ENCODE measurements at places on chromosomes 3 and 15.

DNA sequence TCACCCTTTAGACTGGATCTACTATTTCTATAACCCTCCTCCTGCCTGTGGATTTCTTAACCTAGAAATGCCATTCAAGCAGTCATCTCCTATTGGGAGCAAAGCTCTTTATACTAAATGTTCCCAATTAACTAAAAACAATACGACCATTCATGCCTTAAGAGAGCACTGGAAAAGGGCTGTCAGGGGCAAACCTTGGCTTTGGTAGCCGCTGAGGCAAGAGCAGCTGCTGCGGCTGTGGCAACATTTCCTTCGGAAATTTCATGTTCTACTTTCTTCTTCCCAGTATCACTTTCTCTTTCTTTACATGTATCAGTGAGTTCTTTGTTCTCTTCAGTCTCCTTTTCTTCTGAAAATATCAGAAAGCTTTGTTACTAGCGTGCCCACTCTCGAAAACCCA is 56.3 kb upstream of the CSPG5 start:
- DNase-seq: peak; percentile 25

DNA sequence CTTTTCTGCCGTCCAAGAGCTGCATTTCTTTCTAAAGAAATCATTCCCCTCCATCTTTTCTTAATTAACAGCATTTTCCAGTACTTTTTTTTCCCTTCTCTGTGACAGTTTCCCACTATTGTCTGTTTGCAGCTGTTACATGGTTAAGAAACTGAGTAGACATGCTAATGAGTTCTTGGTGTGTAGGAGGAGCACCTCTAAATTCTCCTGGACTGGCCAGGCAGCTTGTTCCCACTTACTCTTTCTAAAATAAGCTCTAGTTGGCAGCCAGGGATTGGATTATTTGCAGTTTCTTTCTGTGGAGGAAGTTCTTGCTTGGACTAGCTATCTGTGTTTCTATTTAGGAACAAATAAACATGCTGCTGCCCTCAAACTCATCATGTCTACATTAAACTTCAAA is 235.1 kb upstream of the GAP43 start:
- DNase-seq: no peak

GRCh38 chr3:27049792-27050191 is 319.4 kb downstream of the NEK10 start:
- no peak for DNase-seq

DNA sequence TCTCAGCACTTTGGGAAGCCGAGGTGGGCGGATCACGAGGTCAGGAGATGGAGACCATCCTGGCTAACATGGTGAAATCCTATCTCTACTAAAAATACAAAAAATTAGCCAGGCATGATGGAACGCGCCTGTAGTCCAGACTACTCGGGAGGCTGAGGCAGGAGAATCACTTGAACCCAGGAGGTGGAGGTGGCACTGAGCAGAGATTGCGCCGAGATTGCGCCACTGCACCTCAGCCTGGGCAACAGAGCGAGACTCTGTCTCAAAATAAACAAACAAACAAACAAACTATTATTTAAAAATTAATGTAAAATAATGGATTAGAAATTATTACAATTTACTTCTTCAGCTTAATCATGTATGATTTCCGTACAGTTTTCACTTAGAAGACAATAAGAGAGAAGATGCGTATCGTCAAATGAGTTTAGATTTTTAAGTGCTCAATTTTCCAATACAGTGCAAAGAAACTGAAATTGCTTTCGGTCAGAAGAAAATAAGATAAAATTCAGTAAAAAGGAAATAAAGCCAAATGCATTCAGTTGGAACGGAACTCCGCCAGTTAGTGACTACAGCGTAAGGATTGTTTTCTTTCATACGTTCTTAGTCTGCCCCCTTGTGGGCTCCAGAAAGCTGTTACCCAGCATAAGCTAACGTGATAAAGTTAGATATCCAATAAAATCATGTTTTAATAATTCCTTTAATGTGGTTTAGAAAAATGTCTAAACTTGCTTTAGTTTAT is 24.8 kb downstream of the AADAC start:
- DNase-seq: peak; percentile 58

GRCh38 chr15:40316931-40317330 is 6.6 kb upstream of the INAFM2 start:
- no peak for DNase-seq

- no peak for DNase-seq
Measured at GRCh38 chr15:50044904-50045303, 74.1 kb downstream of the ATP8B4 start.

GRCh38 chr3:70748593-70748992 is 436.2 kb upstream of the MDFIC2 start:
- DNase-seq: no peak

DNA sequence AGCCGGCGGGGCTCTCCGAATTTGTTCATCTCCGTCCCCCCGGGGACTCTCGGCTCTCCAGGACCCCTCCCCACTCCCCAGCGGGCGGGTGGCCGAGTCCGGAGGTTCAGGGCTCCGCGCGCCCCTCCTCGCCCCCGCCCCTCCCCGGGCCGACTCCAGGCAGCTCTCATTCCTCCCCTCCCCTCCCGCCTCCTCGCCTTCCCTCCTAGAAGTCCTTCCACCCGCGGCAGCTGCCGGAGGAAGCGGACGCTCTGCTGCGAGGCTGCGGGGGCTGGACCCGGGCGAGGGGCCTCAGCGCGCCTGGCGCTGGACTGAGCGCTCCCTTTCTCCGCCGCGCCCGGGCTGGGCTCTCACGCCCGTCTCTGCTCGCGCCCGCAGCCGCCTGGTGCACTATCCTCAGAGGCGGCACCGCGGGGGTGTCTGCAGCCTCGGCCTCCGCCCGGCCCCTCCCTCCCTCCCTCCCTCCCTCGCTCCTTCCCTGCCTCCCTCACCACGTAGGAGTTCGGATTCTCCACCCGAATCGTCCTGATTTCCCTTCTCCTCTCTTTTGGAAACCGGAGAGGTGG is at the start of gene ROBO2:
Gene ROBO2, plus strand, starts transcription at position 494 of the 566 bp plus-strand sequence. CDS start 687 bp downstream, outside the sequence.
- peak; percentile 80 for DNase-seq

GRCh38 chr3:32359766-32360492 is 31.7 kb upstream of the CMTM7 start:
- DNase-seq: no peak

DNA sequence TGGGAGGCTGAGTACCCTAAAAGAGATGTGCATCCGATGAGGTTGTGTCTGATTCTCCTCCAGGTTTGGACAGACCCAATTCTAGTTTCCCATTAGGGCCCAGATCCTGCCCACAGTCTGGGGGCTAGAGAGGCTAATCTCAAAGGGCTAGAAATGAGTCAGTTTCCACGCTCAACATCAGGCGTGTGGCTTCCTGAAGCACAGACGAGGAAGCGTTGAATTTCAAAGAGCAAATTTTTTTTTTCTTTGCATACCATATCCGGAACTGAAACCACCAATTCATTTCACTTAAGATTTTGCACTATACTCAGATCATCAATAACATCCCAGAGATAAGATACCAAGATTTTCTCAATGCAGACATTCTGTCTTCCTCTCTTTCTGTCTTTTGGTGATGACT is 173.8 kb upstream of the BCL6 start:
- DNase-seq: no peak

- no peak for DNase-seq
Measured at GRCh38 chr3:66922058-66922457, 76.0 kb upstream of the KBTBD8 start.

DNA sequence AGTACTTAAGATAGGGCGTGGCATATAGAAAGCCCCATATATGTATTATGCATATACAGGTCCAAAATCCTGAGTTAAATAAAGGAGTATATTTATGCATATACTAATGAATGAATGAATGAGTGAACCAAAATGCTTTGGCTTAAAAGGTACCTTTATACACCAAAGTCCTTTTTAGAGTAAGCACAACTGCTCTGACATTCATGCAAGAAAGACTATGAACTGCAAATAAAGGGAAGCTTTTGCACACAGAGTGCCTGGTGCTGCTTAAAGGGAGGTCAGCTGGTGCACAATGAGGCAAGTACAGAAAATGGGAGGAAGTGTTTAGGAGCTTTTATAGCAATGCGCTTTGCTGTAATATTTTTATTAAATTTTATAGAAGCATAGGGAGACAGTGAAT is 214.0 kb downstream of the KLF13 start:
- no peak for DNase-seq

DNA sequence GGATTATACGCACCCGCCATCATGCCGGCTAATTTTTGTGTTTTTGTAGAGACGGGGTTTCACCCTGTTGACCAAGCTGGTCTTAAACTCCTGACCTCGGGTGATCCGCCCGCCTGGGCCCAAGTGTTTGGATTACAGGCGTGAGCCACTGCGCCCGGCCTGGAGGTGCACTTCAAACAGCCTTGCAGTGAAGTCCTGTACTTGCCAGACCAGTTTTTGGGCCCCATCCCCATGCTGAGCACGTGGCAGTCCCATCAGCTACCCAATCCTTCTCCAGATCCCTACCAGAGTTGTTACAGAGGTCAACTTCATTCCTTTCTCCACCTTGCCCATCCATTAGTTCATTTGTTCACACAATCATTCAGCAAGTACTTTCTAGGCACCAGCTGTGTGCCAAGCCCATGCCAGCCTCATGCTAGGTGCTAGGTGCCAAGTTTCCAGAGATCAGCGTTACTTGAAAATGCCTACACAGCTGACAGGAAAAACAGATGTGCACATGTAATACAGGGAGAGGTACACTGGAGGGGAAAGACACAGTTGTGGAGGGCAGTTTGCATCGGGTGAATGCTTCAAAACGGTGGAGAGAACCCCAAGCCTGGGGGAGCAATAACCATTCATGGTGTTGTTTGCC is 2.2 kb downstream of the DNAH1 start:
- no peak for DNase-seq

- no peak for DNase-seq
Measured at GRCh38 chr15:53351373-53351772, 408.1 kb downstream of the WDR72 start.

DNA sequence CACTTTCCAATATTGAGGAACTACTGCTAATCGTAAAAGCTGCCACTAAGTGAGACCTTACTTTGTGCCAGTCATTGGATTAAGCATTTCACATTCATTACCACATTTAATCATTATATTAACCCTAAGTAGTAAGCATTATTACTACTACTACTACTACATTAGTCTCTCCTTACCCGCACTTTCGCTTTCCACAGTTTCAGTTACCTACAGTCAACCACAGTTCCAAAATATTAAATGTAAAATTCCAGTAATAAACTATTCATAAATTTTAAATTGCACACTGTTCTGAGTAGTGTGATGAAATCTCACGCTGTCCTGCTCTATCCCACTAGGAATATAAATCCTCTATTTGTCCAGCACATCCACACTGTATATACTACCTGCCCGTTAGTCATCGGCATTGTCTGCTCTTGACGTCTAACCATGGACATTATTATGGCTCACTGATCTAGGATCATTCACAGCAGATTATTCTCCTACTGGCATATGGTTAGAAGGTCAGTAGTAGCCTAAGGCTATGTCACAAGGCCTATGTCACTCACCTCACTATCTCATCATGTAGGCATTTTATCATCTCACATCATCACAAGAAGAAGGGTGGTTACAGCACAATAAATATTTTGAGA is 121.1 kb downstream of the GSK3B start:
- DNase-seq: no peak

GRCh38 chr3:3799173-3800079 is at the start of gene LRRN1:
TSS of gene LRRN1 (plus strand) at chr3:3799431. CDS start at chr3:3844642, 45,211 bp downstream.
- peak; percentile 94 for DNase-seq

DNA sequence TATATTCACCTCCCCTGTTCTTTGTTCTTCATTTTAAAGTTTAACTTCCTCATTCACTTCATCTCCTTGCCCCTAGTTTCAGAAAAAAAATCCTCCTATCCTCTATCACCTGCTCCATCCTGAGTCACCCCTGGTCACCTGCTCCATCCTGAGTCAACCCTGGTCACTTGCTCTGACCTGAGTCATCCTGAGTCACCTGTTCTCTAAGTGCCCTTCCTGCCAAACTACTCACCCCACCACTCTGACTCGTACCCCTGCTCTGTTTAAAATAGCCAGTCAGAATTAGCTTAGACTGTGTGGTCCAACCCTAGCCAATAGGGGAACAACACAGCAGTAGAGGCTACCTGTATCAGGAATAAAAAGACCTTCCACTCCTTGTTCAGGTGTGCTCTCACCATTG is 716.9 kb downstream of the ZBBX start:
- no peak for DNase-seq

DNA sequence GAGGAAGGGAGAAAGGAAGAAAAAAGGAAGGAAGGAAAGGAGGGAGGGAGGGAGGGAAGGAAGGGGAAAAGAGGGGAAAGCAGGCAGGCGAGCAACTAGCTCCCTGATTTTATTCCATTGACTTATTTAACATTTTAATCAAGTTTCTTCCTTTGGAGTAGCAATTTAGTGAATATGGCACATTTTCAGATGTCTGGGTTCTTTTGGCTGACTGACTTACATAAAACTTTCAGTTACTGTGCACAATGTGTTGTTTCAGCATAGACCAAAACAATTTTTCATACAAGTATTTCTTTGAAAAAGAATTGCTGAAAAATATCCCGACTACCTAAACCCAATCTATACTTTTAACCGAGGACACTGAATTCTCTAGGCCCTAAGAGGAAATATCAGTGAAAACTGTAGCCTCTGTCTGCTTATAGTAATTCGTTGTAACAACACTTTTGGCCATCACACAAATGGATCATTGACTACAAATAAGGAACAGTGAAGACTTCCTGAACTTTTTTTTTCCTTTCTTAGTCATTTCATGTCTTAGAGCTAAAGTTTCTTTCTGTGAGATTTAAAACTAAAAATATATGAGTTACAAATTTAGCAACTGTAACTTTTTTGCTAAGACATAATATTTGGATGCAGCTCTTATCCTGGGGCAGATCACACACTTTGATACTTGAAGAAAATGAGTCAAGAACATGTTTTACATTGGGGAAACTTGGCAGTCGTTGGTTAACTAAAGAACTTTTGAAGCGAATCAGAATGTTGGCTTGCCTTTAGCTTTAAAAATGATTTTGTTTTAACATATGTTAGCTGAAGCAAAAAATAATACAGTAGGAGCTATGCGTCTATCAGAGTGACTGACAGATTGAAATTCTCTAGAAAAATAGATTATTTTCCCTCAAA is 79.6 kb downstream of the SOX2 start:
- no peak for DNase-seq

DNA sequence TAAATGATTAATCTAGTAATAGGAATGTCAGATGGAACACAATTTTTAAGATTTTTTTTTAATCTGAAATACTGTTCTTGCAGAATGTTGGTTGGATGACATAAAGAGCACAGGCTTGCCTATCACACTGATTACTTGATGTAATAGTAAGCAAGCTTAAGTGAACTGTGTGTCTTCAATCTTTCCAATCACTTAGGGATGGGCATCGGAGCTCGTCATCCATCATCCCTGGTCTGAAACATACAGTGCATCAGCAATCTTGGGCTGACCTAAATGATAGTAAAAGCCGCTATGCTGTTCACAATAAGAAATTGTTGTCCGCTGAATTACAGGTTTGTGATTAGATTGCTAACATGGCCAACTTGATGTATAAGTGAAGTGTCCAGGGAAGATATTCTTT is 195.8 kb downstream of the WDR72 start:
- no peak for DNase-seq

GRCh38 chr3:101861789-101862415 is 12.6 kb downstream of the NFKBIZ start:
- no peak for DNase-seq

- peak; percentile 15 for DNase-seq
Measured at GRCh38 chr3:181326637-181327223, 337.2 kb upstream of the DNAJC19 start.
